Activated CD8-positive, alpha-beta memory T cell treated with anti-CD3 and anti-CD28 coated beads, Interleukin-2, amount 10 ng/mL, durations not matched to agents 7 days and 5 days (primary cell): ENCODE measurements at places on chromosomes 3 and 15. TPM values are rescaled to one million over a fixed set of nuclear protein-coding genes. Genes with fewer than 3 reads are reported as not detected.

GRCh38 chr3:15899388-15899787 lies 101.6 kb upstream of the ANKRD28 start:
- no peaks in the 10 kb centered on the region for H3K4me1 ChIP-seq
- H3K27ac ChIP-seq, result no peak overlapping the region
- no peak overlapping the region for H3K4me3 ChIP-seq

DNA sequence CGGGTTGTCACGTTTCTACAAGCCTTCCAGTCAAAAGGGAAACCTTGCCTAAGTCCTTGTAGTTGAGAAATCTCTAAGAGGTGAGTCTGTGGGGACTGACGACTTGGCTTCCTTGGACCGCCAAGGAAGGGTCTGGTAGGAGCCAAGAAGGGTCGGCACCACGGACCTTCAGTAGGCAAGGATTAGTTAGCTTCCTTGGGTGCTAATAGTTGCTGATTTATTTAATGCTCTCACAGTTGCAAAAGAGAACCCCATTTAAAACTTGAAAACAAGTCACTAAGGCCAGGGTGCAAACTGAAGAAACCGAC lies 361 bp upstream of the LCMT2 start:
- no peaks in the 10 kb centered on the region for H3K27me3 ChIP-seq
- H3K36me3 ChIP-seq, result peaks cover 33% of the 10 kb centered on the region

Gene C3orf20
- total RNA-seq, result 0.16 TPM

Gene C3orf22
- total RNA-seq, result not detected

- no peaks in the 10 kb centered on the region for H3K27me3 ChIP-seq
- peak overlapping the region; percentile 34 for H3K4me3 ChIP-seq
- peaks cover 20% of the 10 kb centered on the region for H3K36me3 ChIP-seq
- H3K27ac ChIP-seq, result peak overlapping the region; percentile 64
Measured at GRCh38 chr15:63763476-63764123, 70.1 kb downstream of the HERC1 start.

Gene ZCWPW2
- total RNA-seq, result 0.35 TPM

DNA sequence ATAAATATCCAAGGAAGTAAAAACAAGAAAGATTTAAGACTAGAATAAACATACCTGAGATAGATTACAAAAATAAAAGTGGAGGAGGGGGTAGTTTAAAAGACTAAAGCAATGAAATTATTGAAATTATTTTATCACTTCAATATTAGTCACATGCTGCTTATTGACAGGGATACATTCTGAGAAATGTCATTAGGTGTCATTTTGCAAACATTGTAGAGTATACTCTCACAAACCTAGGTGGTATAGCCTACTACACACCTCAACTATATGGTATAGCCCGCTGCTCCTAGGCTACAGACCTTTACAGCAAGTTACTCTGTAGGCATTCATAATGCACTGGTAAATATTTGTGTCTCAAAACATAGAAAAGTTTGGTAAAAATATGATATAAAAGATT lies 77.1 kb upstream of the MLF1 start:
- DNase-seq, result no peak
- H3K27ac ChIP-seq, result no peak overlapping the region
- no peaks in the 10 kb centered on the region for H3K4me1 ChIP-seq
- no peaks in the 10 kb centered on the region for H3K27me3 ChIP-seq
- H3K4me3 ChIP-seq, result no peak overlapping the region

- H3K36me3 ChIP-seq, result no peaks in the 10 kb centered on the region
- H3K4me1 ChIP-seq, result peaks cover 3% of the 10 kb centered on the region
- H3K27me3 ChIP-seq, result peaks cover 35% of the 10 kb centered on the region
- no peak for DNase-seq
- H3K4me3 ChIP-seq, result no peak overlapping the region
Measured at GRCh38 chr3:9501226-9501625, 52.4 kb downstream of the LHFPL4 start.

Gene MCTP2
- 67.2 TPM for total RNA-seq
